ENCODE measurements at places on chromosomes 16 and 17.

- no peak for DNase-seq
These were observed 1.6 kb downstream of the RIPOR1 start for GRCh38 chr16:67530013-67530939.

- no peak for DNase-seq
These were observed 669 bp downstream of the RNF167 start for GRCh38 chr17:4940555-4941318.

DNA sequence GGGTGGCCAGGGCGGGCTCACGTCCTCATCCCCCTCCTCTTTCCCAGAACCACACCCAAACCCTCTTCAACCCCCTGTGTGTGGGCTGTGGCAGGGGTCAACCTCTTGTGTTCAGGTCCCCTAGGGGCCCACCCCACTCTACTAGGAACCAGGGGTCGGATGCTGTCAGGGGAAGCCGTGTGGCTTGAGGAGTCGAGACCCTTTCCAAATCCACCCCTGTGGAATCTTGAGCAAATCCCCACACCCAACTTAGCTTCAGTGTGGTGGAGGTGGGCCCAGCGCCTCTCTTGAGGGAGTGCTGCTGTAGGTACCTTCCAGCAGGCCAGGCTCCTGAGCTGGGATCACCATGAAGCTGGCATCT is 121.5 kb downstream of the MRM1 start:
- DNase-seq, result no peak

DNA sequence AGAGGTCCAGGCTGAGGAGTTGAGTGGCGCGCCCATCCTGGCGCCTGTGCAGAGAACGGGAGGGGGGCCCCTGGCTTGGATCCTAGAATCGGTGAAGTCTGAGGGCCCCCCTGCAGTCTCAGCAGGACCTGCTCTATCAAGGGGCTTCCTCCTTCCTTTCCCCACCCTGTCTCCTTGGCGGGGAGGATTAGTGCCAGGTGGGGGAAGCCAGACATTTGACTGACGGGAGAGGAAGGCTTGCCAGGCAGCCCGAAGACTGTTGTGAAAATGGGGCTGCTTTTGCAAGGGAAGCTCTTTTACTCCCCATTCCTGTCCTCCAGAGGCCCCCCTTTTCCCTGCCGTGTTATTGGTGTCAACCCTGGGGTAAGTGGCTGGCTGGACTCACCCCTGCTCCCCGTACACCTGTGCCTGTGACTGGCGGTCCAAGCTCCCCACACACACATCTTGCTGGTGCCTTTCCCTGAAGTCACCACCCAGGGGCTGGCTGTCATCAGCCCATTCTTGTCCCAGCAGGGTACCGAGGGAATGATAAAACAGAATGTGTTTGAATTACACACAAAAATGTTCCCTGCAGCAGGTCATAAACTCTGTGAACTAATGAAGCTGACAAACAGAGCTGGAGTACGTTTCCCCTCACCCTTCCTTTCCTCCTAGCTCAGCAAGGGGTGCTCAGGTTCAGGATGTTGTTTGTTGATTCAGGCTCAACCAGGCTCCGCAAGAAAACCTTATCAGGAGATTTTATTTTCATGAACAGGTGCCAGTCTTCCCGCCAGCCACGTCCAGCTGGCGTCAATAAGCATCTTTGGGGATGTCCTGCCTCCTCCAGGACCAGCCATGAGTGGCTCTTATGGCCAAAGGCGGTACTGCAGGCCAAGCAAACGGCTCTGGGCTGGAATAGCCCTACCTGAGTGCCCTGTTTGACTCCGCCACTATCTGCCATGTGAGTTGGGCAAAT is 4.4 kb upstream of the ARMC7 start:
- no peak for DNase-seq

DNA sequence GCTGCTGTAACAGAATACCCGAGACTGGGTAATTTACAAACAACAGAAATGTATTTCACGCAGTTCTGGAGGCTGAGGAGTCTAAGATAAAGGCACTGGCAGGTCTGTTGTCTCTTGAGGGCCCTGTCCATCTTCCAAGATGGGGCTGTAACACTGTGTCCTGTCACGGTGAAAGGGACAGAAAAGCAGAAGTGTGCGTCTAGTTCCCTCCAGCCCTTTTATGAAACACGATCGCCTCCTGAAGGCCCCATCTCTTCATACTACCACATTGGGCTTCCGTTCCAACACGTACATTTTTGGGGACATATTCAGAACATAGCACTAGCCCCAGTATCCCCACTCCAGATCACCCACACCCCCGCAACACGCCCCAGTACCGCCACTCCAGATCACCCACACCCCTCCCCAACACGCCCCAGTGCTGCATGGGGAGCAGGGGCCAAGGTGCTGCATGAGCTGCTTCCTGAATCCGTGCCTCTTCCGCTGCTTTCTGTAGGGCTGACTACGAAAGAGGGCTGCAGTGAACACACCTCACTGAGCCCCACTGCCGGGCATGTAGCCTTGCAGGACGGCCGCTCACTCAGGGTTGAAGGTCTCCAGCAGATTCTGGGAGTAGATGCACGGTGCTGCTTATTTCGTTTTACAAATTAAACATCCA is 91.9 kb downstream of the RPTOR start:
- no peak for DNase-seq

DNA sequence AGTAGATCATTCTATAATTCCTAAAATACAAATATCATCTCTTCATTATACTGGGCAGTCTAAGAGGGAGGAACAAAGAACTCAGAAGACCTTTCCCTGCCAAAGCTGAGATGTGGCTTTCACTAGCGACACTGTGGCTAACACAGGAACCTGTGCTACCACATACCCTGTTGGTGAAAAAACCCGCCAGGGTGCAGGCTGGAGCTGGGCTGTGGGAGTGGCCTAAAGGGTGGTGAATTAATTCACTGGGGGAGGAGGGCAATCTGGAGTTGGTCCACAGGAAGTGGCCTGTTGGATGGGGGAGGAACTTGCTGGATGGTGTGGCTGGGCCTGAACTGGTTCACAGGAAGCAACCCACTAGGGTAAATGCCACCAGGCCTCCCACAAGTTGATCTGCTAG is 7.4 kb downstream of the ZNF594 start:
- peak; percentile 19 for DNase-seq

DNA sequence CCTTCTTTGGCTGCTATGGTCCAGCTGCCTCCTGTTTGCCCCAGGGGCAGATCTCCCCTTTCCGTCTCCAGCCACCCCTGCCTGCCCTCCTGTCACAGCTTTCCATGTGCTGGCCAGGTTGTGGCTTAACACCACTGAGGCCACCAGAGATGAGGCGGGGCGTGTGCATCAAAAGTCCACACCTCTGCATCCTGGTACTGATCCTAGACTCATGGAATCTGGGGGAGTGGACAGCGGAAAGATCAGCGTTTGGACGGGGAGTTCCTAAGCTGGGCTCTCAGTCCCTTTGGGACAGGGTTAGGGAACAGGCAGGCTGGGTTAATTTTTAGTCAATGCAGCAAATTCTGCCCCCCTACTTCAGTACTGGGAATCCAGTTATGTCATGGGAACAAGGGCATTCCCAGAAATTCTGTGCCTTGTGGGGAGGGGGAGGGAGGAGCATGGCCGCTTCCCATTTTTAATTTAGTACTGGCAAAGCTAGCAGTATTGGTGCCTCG is 3.9 kb downstream of the IGFBP4 start:
- no peak for DNase-seq

DNA sequence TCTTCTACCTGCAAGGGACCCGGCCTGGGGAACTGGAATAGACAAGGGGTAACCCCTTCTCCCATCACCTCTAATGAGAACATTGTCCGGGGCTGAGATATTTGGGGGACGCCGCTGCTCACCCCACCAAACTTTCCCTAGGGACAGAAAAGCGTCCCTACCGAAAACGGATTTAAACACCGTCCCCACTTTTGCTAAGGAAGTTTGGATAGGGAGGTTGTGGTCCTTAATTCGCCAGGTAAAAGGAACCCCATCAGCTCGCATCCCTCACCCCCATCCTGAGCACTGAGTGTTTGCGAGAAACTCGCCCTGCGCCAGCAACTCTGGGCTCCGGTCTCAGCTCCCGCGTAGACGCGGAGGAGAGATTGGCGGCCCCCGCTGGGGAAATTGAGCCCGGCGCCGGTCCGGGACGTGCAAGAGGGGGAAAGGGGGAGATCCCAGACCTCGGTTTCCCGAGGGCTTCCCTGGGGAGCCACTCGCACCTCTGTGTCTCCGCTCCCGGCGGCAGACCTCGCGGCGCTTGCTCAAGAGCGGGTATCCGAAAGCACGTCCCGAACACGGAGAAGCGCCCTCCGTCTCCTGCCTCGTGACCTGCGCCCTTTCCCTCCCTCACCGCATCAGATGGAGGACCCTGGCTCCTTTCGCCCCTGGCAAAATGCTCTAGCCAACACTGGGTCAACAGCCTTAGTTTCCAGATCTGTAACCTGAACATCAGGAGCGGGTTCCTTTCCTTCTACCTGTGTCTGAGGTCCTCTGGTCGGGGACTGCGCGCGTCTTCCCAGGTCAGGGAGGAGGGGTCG is 3.1 kb upstream of the SOX9 start:
- DNase-seq, result no peak

- DNase-seq, result no peak
These were observed 1849.3 kb downstream of the TP53TG3F start for GRCh38 chr16:35308674-35309073.

- DNase-seq, result peak; percentile 19
These were observed 3.0 kb downstream of the CORO1A start for GRCh38 chr16:30186444-30186781.

DNA sequence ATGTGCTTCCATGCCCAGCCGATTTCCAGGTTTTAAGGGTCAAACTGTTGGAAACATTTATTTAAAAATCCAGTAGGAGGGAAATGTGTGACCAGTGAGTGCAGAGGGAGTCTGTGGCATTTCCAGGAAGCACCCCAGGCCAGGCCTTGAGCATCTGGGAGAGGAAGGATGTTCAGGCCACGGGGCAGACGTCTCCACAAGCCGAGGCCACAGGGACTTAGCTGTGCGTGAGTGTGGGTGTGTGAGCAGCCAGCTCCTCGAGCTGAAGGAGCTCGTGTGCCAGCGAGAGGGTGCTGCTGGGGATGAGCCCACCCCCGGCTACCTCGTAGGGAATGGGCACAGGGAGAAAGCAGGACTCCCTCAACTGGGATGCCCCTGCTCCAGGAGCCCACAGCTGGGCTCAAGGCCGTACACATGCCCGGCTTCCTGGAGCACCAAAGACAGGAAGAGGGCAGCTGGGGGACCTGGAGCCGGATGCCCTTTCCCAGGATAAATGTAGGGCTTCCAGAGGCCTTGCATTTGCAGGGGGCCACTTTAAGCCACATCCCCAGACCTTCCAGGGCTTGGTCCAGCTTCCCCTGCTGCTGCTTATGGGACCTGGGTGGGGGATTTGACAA is 12.5 kb downstream of the NPTX1 start:
- DNase-seq, result no peak

- DNase-seq, result no peak
These were observed 197.6 kb downstream of the NTN1 start for GRCh38 chr17:9218911-9219310.

- DNase-seq, result no peak
These were observed 53.7 kb downstream of the IL21R start for GRCh38 chr16:27455700-27456099.

- DNase-seq, result no peak
These were observed 40.9 kb downstream of the CBFA2T3 start for GRCh38 chr16:88936008-88936555.

DNA sequence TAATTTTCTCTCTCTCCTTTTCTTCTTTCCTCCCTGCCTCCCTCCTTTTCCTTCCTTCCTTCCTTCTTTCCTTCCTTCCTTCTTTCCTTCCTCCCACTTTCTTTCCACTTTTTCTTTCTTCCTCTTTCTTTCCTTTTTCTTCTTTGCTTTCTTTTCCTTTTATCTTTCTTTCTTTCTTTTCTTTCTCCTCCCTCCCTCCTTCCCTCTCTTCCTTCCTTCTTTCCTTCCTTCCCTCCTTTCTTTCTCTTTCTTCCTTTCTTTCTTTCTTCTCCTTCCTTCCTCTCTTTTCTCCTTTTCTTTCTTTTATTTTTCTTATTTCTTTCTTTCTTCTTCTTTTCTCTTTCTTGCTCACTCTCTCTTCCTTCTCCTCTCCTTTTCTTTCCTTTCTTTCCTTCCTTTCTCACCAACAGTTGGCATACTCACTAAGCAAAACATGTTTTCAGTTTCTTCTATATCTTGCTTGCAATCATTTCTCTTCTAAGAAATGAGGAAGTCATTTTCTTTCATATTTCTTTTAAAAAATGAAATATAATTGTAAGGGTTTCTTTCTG is 97.1 kb upstream of the MAF start:
- no peak for DNase-seq

Measured in stimulated activated CD8-positive, alpha-beta memory T cell treated with anti-CD3 and anti-CD28 coated beads, Interleukin-12 subunit alpha, Interleukin-12 subunit beta, amount 100 ng/mL, for 4 hours (primary cell).